ENCODE measurements at places on chromosomes 2 and 18.

GRCh38 chr2:44120428-44120827 lies 48.2 kb upstream of the PPM1B start:
- no peak for DNase-seq

DNA sequence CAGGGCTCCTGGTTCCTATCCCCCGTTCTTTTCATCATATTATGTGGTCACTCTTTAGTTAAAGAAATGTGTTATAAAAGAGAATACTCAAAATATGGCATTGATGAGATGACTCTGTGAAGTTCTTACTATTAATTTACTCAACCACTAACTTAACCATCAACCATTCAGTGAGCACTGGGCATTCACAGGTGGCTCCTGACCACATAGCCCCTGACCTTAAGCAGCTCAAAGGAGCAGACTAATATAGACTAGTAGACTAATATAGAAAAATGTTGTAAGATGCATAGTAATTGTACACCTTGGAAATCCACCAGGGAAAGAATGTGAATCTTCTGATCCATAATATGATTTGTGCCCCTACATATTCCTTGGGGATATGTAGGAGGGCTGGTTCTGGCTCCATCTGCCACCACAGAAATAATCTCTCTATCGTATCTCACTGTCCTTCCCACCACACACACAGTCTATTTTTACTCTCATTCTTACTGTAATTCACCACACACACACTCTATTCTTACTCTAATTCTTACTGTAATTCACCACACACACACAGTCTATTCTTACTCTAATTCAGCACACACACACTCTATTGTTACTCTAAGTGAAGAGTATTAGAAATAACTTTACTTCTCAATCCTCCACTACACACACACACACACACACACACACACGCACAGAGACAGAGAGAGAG lies 188.9 kb upstream of the ITGA4 start:
- no peak for DNase-seq

- no peak for DNase-seq
Observed at GRCh38 chr2:43437363-43437762, 158.5 kb downstream of the THADA start.

GRCh38 chr18:64401268-64402060 lies 252.6 kb upstream of the LINC00305 start:
- no peak for DNase-seq

DNA sequence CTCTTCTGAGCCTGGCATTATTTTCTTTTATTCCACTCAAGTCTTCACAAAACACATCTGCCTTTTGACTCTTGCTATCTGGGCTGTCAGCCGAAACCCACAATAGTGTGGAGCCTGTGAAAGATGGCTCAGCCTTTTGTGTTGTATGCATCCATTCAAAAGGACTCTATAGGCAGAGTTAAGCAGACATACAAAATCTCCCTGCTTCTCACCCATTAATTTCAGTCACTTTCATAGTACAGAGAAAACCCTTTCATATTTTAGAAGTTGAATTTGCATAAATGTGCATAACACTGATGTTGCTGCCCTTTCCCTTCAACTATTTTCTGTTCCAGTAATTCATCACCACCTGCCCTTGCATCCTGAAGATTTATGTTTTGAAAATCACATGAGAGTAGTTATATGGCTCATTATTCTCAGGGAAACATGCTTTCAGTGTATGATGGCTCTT lies 154.6 kb downstream of the EVA1A start:
- DNase-seq = no peak

DNA sequence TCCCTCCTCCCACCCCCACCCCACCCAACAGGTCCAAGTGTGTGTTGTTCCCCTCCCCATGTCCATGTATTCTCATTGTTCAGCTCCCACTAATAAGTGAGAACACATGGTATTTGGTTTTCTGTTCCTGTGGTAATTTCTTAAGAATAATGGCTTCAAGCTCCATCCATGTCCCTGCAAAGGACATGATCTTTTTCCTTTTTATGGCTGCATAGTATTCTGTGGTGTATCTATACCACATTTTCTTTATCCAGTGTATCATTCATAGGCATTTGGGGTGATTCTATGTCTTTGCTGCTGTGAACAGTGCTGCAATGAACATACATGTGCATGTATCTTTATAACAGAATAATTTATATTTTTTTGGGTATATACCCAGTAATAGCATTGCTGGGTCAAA lies 12.3 kb upstream of the ASAP2 start:
- no peak for DNase-seq

- DNase-seq = no peak
Observed at GRCh38 chr2:151840216-151841046, 12.2 kb upstream of the ARL5A start.

DNA sequence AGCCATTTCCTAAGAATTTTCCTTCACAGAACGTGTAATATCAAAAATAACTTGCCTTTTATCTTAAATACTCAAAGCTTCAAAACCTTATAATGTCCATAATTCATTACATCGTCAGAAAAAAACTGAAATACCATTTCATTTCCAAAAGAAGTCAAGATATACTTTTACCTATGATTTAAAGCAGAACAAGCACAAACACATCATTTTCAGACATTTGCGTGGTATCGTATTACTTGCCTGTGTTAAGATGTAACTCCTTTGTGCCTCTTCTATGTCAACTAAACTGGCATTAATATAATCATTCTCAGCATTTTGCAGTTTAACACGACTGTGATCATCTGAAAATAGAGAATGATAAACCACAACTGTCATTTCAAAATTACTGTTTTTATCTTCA lies 47.5 kb downstream of the PTPN2 start:
- DNase-seq = no peak

- no peak for DNase-seq
Observed at GRCh38 chr18:76679259-76679658, 143.1 kb upstream of the ZNF236 start.

All from SHP77 (cell line).